Muscle of back (tissue), 13 donors: ENCODE measurements at places on chromosomes 6 and 20. TPM values are rescaled to one million over a fixed set of nuclear protein-coding genes. Genes with fewer than 3 reads are reported as not detected.

GRCh38 chr6:97939440-97940168 lies 656.6 kb upstream of the MMS22L start:
- DNase-seq: no peak

GRCh38 chr20:45405571-45406259 lies 2.4 kb upstream of the DBNDD2 start:
- DNase-seq: no peak

- DNase-seq: peak; percentile 10
These were observed 150.7 kb upstream of the BTBD3 start for GRCh38 chr20:11766961-11767360.

GRCh38 chr6:111921103-111921502 lies 47.9 kb upstream of the FYN start:
- DNase-seq: no peak

GRCh38 chr6:18392346-18392877 lies 5.3 kb downstream of the RNF144B start:
- DNase-seq: no peak

GRCh38 chr6:31495580-31495979 lies 2.4 kb upstream of the MICB start:
- DNase-seq: no peak

- no peak for DNase-seq
These were observed 455.0 kb upstream of the GJE1 start for GRCh38 chr6:141677598-141678211.

- no peak for DNase-seq
These were observed 6.4 kb downstream of the TFAP2A start for GRCh38 chr6:10408457-10408856.

GRCh38 chr20:25011831-25012241 lies 19.3 kb upstream of the APMAP start:
- no peak for DNase-seq

DNA sequence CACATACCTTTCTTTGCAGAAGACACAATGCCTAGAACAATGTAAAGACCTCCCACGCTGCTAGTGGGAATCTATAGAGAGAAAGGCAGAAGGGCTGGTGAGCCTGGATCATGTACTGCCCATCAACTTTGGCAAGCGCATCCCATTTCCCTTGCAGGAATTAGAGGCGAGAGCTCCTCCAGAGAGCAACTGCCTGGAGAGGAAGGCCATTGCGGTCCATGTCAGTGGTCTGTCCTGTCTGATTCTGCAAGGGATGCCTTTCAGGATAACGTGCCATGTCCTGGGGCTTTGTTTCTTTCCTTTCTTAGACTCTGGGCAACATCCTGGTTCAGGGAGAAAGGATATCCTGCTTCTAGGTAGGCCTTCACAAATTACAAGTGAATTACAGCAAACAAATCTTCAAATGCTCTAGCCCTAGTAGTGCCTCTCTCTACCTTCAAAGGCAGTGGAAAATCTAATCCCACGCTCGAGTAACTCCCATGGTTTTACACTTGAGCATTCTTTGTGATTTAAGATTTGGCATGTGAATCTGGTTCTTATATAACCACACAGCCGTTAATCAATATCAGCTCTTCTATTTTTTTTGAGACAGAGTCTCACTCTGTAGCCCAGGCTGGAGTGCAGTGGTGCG lies 38.5 kb downstream of the GCNT2 start:
- no peak for DNase-seq

DNA sequence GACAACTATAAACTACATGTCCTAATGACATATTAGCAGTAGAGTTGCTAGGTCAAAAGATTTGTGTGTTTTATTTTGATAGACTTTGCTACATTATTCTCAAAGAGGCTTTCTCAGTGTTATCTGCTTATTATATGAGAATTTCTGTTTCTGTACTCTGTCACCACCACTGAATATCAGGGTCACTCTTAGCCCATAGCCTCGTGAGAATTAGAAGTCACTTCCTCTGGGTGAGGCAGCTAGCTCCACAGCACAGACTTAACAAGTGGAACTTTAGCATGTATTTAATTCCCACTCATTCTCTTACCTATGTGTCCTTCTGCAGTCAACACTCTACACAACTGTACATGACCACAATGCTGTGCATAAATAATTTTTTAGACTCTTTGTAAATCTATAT lies 6.7 kb downstream of the PHACTR2 start:
- DNase-seq: no peak

DNA sequence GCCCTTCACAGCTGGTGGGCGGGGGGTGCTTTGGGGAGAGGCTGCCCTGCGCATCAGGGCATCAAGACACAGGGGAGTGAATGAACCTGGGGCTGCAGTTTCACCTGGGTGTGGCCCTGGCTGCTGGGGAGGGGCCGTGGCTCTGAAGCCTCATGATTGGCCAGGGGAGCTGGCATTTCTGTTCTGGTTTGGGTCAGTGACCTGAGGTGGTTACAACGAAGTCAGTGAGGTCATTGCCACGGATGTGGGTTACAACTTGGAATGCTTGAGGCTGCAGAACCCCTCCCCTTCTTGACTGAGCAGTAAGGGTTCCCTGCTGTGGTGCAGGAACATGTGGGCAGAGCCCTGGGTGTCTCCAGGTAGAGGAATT lies 3.0 kb downstream of the TCEA2 start:
- DNase-seq: no peak

DNA sequence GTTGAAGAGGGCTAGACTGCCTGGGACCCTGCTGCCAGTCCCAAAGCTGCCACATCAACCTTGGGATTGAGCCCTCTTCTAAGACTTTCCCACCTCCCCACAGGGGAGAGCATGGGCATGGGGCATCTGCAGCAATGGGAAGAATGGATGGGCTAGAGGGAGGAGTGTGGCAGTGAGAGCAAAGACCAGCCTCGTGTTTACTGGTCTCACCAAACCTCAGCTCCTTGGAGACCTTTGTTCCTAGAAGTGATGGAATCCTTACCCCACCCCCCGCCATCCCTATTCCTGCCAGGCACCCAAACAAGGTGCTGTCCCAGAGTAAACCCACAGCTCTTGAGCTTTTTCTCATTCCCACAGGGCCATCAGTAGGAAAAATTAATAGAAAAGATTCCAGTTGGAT lies 20.0 kb upstream of the ARMC12 start:
- no peak for DNase-seq

- DNase-seq: no peak
These were observed 23.2 kb downstream of the HLA-DPA1 start for GRCh38 chr6:33050014-33050810.

DNA sequence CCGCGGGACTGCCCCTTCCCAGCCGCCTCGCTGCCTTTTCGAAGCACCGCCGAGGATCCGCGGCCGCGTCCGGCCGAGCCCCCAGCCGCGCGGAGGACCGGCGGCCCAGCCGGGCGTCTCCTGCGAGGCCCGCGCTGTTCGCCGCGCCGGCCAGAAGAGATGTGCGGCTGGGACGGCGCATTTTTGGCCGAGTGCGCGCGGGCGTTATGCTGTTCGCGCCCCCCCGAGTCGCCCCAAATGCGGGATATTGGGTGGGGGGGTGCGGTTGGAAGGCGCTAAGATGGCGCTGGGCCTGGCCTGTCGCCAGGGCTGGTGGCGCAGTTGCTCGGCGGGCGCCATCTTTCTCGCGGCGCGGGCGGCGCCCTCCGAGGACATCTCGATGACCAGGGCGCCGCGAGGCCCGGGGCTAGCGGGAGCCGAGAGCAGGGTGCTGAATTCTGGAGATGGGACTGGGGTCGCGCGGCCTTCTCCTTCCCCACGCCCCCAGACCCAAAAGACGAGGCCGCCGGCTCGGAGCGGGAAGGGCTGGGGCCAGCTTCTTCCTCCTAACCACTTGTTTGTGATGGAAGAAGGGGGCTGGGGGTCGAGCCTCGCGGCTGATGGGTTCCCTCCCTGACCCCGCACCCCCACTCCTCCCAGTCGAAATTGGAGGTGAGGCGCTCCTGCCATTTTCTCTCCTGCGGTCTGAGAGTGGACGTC lies 1.5 kb downstream of the BICRAL start:
- DNase-seq: peak; percentile 97

- no peak for DNase-seq
These were observed 171.5 kb downstream of the PHF3 start for GRCh38 chr6:63807056-63807455.

DNA sequence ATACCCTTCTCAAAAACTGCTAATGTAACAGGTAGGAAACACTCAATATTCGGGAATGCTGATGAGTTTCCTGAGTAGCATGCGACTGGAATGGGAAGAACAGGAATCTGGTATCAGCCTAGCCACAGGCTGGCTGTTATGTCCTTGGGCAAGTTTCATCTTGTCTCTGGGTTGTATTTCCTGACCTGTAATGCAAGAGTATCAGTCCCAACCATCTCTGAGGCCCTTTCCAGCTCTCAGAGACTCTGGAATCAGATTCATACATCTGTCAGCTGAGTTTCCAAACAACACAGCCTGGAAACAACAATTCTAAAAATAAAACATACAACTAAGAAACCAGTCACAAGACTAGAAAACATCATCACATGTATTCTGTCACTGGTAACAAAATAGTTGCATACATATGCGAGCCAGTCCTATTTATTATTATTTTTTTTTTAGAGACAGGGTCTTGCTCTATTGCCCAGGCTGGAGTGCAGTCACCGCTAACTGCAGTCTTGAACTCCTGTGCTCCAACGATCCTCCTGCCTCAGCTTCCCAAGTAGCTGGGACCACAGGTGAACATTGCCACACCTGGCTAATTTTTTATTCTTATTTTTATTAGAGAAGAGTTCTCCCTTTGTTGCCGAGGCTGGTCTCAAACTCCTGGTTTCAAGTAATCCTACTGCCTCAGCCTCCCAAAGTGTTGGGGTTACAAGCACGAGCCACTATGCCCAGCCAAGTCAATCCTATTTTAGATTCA lies 16.7 kb upstream of the TFAP2A start:
- DNase-seq: no peak

DNA sequence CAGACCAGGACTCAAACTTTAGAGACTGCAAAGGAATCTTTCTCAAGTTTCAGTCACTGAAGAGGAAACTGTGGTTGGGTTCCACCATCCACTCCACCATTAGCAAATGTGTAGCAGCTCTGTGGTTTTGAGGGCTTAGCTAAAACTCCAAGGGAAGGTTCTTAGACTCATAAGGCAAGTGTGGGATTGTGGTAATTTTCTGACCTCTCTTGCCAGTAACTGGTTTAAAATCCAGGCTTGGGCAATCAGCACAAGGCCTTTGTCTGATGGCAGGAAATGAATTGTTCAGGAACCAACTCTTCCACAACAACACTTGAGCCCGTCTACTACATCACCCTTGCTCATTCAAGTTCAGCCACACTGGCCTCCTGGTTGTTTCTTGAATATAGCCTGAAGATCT lies 68.6 kb upstream of the FBXL4 start:
- DNase-seq: no peak

DNA sequence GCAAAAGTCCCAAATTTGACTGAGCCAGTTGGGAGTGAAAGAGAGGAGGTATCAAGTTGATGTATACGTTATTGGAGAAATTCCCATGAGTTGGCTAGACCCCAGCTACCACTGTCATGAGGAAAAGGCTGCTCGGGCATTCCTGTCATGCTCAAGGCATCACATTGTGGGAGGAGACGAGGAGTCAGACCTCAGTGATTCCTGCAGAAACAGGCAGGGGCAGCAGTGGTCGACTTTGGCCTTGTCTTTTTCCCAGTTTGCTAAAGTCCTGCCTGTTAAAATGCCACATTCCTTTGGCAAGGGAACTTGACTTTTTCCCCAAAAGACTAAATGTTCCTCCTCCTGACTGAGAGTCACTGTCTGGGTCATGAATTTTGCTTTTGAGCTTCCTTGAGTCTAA lies 295.5 kb upstream of the HS3ST5 start:
- DNase-seq: no peak

GRCh38 chr6:136014454-136015437 lies 163.2 kb downstream of the PDE7B start:
- DNase-seq: no peak

GRCh38 chr20:38393259-38393658 lies 41.9 kb downstream of the SNHG17 start:
- no peak for DNase-seq

DNA sequence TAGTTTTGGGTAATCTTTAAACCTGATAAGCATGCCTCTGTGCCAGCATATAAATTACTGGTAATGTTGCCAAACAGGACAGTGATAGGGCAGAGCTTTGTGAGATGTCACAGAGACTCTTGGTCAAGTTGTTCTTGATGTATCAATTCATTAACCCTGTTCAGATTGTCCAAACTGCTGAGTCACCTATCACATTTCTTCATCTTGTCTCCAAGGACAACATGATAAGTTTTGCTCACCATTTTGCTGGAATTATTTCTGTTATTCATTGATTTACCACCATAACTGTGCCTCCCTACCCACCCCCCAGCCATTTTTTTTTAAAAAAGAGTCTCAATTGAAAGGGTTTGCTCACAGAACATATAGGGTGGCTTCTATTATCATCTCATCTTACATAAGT lies 19.5 kb upstream of the GMNN start:
- no peak for DNase-seq

DNA sequence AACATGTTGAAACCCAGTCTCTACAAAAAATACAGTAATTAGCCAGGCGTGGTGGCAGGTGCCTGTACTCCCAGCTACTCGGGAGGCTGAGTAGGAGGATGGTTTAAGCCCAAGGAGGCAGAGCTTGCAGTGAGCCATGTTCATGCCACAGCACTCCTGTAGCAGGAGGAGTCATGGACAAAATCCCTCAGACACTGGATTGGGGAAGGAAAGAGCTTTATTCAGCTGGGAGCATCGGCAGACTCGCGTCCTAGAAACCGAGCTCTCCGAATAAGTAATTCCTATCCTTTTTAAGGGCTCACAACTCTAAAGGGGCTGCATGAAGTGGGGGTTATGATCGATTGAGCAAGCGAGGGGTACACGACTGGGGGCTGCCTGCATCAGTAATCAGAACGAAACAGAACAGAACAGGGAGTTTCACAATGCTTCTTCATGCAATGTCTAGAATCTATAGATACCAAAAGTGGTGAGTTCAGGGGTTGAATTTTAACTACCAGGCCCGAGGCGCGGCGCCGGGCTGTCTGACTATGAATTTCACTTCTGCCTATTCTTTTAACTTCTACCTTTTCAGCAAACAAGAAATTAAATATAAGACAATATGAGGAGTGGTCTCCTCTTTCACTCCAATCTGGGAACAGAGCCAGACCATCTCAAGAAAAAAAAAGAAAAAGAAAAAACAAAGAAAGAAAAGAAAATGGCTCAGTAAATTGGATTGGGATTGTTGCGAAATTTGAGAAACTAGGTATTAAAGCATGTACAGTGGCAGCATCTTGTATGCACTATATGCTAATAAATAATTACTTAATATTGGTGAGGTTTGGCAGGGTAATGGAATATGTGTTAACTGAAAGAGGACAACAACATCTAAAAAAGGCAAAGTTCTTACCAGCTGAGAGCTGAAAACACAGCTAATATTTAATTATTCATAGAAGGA lies 23.6 kb downstream of the HMGN4 start:
- DNase-seq: no peak

The ECT2L gene
- 0.07 TPM for polyA plus RNA-seq

The TRIM26 gene
- 13.4 TPM for polyA plus RNA-seq

The C20orf204 gene
- 0.42 TPM for polyA plus RNA-seq

The NCOA6 gene
- polyA plus RNA-seq: 26.3 TPM

The RNF39 gene
- 0.75 TPM for polyA plus RNA-seq

The PRDM13 gene
- polyA plus RNA-seq: not detected

The WFDC10B gene
- polyA plus RNA-seq: not detected

The DXO gene
- polyA plus RNA-seq: 14.1 TPM

The TMEM14C gene
- polyA plus RNA-seq: 103 TPM
